ENCODE measurements at places on chromosomes 7 and 10.
A peak's percentile ranks its signal among the peaks of the same experiment; 100 is the strongest.

DNA sequence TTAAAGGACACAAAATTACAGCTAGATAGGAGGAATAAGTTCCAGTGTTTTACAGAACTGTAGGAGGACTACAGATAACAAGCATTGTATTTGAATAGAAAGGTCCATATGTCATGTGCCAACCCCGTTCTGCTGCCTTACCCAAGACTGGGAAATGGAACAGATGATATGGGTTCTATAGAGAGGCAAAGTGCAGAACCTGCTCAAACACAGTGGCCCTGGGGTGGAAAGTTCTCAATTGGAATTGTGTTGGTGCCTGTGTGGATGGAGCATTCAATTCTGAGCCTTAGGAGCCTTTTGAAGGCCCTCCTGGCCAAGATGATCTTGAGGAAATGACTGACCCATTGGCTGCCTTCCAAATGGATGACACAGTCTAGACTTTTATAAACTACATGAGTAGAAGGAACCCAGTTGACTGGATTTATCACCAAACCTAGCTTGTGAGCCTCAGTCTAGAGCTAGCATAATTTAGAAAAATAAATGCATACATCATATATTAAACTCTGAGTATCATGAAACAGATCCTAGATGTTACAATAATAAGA is 4.1 kb upstream of the PRSS1 start:
- DNase-seq = peak; percentile 28

- no peak for DNase-seq
Observed at GRCh38 chr10:83536426-83536825, 602.9 kb upstream of the GHITM start.

DNA sequence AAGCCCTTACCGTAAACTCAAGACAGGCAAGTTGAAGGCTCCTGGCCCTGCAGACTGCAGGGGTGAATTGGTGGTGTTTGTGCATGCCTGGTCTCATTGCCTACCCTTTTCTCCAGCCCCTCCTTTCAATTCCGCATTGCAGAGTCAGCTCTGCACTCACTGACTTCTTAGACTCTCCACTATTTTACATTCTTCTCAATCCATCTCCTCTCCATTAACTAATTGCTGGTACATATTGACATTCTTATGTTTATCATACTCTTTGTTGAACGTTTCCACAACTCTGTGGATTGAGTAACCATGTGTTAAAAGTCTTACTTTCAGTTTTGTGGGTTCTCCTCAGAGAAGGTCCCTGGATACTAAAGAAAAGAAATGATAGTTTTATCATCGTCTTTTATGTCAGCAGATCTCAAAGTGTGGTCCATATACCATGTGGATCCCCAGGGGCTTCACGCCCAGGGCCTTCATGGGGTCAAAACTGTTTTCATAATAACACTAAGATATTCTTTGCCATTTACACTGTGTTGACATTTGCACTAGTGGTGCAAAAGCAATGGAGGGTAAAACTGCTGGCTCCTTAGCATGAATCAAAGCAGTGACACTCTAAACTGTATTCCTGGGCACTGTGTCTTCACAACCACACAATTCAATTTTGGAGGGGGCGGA is 135.4 kb upstream of the FZD1 start:
- DNase-seq = no peak

- no peak for DNase-seq
Observed at GRCh38 chr10:85284778-85285770, 956.7 kb downstream of the CCSER2 start.

DNA sequence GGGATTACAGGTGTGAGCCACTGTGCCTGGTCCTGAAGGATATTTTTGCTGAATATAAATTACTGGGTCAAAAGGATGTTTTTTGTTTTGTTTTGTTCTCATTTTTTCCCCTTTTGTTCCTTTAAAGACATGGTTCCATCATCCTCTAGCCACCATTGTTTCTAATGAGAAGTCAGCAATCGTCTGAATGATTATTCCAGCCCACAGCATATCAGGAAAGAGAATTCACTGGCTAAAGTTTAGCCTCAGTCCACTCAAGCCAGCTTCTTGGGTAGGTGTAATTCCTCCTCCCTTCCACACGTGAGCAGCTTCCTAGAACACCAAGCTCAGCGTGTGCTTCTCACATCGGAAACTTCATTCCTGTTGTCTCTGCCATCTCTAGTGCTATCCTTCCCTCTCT is 112.8 kb upstream of the INSIG1 start:
- peak; percentile 17 for DNase-seq

DNA sequence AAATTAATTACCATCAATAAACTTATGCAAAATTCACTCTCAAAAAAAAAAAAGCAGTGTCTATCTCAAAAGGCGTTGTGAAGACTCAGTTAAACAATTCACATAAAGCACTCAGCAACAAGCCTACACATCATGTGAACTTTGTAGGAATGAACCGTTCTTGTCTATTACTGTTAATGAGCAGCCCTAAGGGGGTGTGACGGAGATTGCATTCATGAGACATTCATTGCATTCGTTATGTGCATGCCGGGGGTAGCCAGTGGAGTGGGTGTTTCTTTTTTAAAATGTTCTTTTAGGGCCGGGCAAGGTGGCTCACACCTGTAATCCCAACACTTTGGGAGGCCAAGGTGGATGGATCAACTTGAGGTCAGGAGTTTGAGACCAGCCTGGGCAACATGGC is 193.0 kb downstream of the PRPF18 start:
- no peak for DNase-seq

DNA sequence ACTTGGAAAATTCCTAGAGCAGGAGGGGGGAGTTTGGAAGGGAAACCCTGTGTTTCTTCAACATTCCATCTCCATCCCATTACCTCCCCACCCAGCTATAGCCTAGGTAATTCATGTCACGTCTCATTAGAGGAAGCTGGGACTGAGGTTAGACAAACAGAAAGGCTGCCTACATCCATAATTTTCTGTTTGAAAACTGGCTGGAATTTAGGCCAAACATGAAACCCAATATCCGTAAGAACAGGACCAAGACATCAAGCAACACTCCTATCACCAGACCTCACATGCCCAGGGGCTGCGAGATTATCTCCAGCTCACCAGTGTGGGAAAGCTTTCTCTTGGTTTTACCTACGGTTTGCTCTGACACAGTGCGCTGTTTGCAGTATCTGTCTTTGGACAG is 316.3 kb downstream of the FRMD4A start:
- DNase-seq = no peak
